ENCODE measurements at places on chromosomes 4 and X.

DNA sequence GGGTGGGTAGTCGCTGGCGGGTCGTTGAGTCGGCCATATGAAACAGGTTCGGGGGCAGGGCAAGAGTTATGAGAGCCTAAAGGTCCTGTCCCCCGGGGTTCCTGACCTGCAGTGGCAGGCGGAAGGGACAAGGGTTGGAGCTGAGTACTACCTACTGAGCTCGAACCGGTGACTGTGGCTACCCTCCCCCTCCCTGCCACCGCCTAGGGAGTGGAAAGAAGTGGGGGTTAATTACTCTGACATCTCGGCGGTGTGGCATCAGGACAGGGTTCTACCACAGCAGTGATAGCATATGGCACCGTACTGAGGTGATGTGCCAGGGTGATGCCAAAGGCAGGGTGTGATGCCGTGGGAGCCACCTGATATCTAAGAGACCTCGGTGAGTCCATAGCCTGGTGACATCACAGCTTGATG is 307 bp downstream of the ATG4A start:
- DNase-seq = no peak

DNA sequence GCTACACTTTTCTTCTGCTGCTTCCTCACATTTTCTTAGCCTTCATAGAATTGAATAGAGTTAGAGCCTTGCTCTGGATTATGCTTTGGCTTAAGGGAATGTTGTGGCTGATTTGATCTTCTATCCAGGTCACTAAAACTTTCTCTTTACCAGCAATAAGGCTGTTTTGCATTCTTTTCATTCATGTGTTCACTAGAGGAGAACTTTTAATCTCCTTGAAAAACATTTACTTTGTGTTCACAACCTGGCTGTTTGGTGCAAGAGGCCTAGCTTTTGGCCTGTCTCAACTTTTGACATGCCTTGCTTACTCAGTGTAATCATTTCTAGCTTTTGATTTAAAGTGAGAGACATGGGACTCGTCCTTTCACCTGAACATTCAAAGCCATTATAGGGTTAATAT is 87.7 kb upstream of the RAB40AL start:
- DNase-seq = no peak

- no peak for DNase-seq
These were observed 197.0 kb downstream of the STIM2 start for GRCh38 chr4:27057662-27058061.

GRCh38 chr4:46804781-46805413 is 104.1 kb downstream of the COX7B2 start:
- no peak for DNase-seq

DNA sequence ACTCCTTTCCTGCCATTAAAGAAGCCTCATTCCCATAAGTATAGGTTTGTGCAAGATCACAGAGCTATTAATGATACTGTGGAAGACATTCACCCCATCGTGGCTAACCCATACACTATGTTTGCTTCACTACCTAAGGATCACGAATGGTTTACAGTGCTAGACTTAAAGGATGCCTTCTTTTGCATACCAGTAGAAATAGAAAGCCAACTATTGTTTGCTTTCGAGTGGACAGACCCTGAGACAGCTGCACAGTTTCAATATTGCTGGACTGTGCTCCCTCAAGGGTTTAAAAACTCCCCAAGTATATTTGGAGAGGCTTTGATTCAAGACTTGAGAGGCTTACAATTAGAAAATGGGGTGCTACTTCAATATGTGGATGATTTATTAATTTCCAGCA is 16.0 kb upstream of the PAPSS1 start:
- DNase-seq = no peak

DNA sequence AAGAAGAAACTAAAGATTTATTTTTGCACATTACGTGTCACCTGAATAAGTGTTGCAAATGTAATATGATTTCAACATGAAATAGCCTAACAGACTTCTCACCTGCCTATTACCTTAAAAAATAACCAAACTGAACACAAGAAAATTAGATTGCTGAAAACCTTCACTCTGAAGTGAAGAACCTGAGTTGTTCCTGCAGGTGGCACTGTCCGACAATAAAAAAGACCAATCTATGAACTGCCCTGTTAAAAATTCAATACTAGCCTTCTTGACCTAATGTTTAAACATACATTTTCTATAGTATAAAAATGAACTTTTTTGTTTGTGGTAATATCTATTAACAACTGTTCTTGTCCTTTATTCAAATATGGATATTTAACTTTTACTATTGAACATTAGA is 69.2 kb upstream of the PNPLA4 start:
- DNase-seq = no peak

DNA sequence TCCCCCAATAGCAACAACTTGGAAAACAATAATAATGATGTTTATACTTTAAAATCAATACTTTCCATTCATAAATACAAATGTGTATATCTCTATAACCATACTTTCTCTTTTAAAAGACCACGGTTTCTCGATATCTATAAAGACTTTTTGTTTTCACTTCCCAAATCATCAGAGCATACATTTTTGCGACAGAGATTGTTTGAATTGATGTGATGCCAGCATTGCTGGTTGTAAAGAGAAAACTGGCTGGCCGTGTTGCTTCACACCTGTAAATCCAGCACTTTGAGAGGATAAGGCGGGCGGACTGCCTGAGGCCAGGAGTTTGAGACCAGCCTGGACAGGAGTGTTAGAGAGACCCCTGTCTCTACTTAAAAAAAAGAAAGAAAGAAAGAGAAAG is 77.6 kb upstream of the ZNF518B start:
- no peak for DNase-seq

GRCh38 chr4:64713256-64713840 is 304.1 kb upstream of the TECRL start:
- no peak for DNase-seq

DNA sequence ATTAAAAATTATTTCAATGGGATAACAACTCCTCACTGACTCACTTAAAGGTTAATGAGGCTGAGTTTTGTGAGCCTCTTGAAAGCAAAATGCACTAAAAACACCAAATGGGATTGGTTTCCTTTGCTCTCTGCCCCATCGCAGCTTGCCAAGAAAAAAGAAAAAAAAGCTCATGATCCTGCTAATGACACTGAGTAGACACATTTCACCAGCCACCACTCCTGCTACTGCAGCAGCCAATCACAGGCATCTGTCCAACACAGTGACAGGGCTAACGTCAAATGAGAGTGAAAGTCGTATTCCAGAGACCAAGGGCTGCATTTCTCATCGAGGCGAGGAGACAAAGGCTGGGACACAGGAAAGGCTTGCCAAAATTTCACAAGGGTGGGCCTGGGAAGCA is 5.2 kb downstream of the APBB2 start:
- no peak for DNase-seq

DNA sequence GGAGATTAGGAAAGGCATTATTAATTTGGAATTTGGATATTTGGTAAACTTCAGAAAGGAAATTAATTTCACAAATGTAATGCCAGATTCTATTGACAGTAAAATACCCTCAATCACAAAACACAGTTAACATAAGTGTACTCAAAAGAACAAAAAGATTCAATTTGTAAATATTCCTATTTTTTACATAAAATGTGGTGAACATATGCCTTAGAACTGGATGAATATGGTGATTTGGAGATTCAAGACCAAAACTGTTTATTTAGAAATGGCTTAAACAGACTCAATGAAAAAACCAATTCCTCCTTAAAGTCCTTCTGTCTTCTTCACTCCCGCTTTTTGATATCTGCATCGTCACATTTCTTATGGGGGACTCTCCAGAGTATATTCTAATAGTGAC is 417.6 kb upstream of the TENM3 start:
- no peak for DNase-seq

DNA sequence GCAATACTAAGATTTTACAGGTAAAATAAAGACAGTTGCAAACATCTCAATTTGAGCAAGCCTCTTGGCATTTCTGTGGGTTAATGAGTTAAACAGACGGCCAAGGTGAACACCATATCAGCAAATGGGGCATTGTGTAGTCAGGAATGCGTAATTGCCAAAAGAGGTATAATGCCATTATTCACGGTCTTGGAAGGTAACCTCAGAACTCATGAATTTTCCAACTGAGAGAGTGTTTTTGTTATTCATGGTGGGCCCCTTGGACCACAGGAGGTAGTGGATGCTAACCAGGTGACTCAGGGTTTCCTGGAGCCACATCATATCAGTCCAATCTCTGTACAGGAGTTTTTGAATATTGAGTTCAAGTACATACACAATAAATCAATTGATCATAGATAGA is 368.0 kb upstream of the TECRL start:
- no peak for DNase-seq

- no peak for DNase-seq
These were observed 3.0 kb downstream of the NLGN3 start for GRCh38 chrX:71147496-71148277.

DNA sequence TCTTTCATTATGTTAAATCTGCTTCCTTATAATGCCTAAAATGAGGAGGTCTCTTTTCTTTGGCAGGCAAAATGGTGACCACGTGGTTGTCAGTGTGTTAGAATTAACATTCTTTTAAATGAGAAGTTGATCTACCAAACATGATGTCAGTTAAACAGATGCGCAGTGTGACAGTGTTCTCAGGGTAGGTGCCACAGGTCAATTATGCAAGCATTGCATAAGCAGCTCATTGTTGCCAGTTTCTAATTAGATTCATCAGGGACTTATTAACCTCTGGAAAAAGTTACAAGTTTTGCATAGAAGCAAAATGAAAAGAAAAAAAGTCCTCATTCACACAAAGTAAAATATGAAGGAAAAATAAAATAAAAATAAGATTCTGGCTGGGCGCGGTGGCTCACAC is 324.1 kb upstream of the GALNT7 start:
- no peak for DNase-seq

- DNase-seq = no peak
These were observed 17.6 kb upstream of the CC2D2A start for GRCh38 chr4:15451866-15452765.

DNA sequence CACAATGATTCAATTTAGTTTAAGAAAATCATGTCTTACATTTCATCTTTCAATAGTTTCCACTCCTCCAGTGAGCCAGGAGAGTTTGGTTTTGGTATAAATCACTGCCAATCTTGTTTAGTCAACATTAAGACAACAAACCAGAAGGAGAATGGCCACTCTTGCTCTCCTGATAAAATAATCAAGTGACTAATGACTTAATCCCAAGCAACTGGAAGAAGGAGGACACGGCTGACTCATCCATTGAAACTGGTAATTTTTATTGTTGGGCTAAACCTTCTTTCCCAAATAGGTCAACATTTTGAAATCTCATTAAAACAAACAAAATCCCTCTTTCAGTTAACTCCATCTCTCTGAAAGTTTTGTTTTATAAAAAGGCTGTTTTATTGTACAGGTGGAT is 230.2 kb downstream of the CLCN4 start:
- DNase-seq = no peak

DNA sequence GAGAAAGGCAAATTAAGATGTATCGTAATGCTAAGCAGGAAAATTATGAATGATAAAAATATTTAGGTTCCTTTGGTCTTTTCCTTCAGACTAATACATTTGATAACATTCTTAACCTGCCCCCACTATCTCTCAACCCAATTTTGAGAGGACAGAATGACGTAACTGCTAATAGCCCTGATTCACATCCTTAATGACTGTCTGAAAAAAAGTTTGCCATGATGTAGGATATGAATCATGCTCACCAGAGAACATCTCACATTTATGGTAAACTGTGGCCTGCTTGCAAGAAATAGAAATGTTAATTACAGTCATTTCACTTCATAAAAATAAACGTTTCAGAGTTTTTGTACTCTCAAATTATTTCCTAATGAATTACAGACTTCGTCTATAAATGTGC is 128.0 kb upstream of the VEGFC start:
- no peak for DNase-seq

GRCh38 chr4:8281519-8282133 is 12.1 kb downstream of the HTRA3 start:
- DNase-seq = no peak

- no peak for DNase-seq
These were observed 20.4 kb upstream of the PUDP start for GRCh38 chrX:7168371-7168770.

DNA sequence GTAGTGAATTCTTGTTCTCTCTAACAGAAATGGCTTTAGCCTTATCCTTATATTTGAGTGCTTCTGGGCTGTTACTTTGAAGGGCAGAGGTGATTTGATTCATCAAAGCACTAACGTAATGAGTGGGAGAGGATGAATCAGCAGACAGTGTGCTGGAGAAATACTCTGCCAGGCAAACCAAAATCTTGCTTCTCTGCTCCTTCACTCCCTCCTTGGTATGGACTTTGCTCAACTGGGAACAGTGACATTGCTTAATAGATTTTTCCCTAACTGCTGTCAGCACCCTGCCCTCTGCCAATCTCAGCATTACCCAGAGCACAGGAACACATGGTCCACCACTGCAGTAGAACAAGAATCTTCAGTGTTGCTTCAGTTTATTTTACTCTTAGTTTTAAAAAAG is 56.0 kb downstream of the PDLIM5 start:
- no peak for DNase-seq

DNA sequence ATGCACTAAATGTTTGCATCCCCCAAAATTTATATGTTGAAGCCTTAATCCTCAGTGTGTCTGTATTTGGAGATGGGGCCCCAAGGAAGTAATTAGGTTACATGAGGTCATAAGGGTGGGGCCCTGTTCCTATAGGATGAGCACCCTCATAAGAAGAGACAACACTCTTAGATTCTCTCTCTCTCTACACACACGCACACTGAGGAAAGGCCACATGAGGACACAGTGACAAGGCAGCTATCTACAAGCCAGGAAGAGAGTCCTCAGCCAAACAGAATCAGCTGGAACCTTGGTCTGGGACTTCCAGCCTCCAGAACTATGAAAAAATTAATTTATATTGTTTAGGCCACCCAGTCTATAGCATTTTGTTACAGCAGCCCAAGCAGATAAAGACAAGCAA is 69.3 kb upstream of the NOCT start:
- DNase-seq = no peak

GRCh38 chr4:14894392-14895292 is 107.6 kb upstream of the CPEB2 start:
- DNase-seq = no peak

DNA sequence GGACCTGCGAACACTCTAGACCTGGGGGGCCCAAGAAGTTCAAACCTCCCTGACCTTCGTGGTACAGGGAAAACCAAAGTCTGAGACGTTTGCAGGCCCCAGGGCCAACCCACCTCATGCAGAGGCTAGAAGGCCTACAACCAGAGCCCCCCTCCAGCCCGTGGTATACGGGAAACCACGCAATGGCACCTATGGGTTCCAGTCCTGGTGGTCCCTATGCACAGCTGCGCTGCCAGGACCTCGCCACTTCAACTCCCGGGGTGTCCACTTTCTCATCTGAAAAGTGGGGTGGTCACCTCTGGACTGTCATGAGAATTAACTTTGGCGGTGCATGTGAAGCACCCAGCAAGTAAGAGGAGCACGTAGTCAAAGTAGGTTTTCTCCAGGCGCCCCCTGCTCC is 8.4 kb upstream of the MSX1 start:
- no peak for DNase-seq

DNA sequence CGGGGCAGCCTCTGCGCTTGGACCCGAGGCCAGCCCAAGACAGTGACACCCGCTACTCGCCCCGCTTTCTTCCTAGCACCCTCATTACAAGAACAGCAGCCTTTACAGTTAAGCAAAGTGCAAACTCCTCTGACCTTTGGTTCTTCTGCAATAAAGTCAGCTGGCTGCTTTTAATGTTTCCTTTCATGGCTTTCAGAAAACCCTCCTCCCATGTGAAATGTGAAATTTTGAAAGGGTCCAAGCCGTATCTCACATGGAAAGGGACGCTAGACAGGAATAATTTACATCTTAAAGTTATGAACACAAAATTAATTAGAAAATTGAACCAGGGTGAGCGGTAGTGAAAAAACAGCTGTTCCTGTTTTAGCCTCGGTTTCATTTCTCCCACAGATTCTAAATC is 520.1 kb upstream of the FRG1 start:
- no peak for DNase-seq

- DNase-seq = no peak
These were observed 132.6 kb downstream of the IL15 start for GRCh38 chr4:141768954-141769353.
